ENCODE measurements at places on chromosomes 7 and 10. TPM values are rescaled to one million over a fixed set of nuclear protein-coding genes. Genes with fewer than 3 reads are reported as not detected.

GRCh38 chr7:2856388-2857169, 12.5 kb upstream of the GNA12 start:
- no peaks in the 10 kb centered on the region for H3K36me3 ChIP-seq
- peaks cover 20% of the 10 kb centered on the region for H3K4me1 ChIP-seq
- no peaks in the 10 kb centered on the region for H3K27me3 ChIP-seq
- H3K27ac ChIP-seq: no peak overlapping the region
- no peak overlapping the region for H3K4me3 ChIP-seq

GRCh38 chr7:113456533-113456932, 338.2 kb upstream of the SMIM30 start:
- no peak overlapping the region for H3K27ac ChIP-seq
- H3K4me3 ChIP-seq: no peak overlapping the region
- no peaks in the 10 kb centered on the region for H3K36me3 ChIP-seq
- no peaks in the 10 kb centered on the region for H3K4me1 ChIP-seq

- no peak for DNase-seq
- H3K27me3 ChIP-seq: no peaks in the 10 kb centered on the region
- no peak overlapping the region for H3K27ac ChIP-seq
- H3K36me3 ChIP-seq: peaks cover 15% of the 10 kb centered on the region
- no peak overlapping the region for H3K4me3 ChIP-seq
- peaks cover 20% of the 10 kb centered on the region for H3K4me1 ChIP-seq
Measured at GRCh38 chr7:2066251-2066919, 166.4 kb downstream of the MAD1L1 start.

Gene SLC13A1
- total RNA-seq: not detected

- no peak for DNase-seq
- H3K27ac ChIP-seq: no peak overlapping the region
- no peaks in the 10 kb centered on the region for H3K4me1 ChIP-seq
- no peaks in the 10 kb centered on the region for H3K36me3 ChIP-seq
- H3K27me3 ChIP-seq: no peaks in the 10 kb centered on the region
- H3K4me3 ChIP-seq: no peak overlapping the region
Measured at GRCh38 chr10:77605466-77605865, 32.1 kb downstream of the KCNMA1 start.

Gene SPACDR
- 0.28 TPM for total RNA-seq

Gene MGAM2
- total RNA-seq: not detected

DNA sequence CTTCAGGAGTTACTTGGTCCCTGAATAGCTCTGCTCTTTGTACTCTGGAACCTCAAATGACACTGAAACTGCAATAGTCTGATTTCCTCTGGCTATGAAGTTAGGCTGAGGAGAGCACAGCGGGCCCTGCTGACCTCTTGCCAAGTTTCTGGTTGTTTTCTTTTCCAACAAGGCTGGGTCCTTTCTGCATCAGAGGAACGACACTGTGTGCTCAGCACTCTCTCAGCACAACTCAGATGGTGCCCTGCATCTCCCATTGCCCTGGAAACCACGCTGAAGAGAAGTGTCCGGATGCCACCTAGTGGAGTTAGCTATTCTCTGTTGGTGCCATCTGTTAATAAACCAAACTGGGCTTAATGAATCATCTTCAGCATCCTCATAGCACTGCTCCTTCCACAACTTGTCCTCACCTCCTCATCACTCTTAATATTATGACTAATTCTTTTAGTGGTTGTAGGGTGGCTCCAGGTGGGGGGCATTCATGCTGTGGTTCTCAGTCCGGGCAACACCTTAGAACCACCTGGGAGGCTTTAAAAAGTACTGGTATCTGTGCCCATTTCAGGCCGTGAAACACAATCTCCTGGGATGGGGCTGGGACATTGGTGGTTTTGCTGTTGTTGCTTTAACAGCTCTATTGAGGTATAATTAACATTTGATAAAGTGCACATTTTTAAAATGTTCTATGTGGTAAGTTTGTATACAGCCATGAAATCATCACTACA, 8.2 kb upstream of the EFCAB10 start:
- H3K4me3 ChIP-seq: no peak overlapping the region
- no peak overlapping the region for H3K27ac ChIP-seq
- peaks cover 6% of the 10 kb centered on the region for H3K4me1 ChIP-seq
- H3K27me3 ChIP-seq: no peaks in the 10 kb centered on the region

GRCh38 chr10:86024281-86025041, 342.1 kb downstream of the GRID1 start:
- H3K27ac ChIP-seq: peak overlapping the region; percentile 23
- H3K27me3 ChIP-seq: no peaks in the 10 kb centered on the region
- no peak overlapping the region for H3K4me3 ChIP-seq
- H3K36me3 ChIP-seq: no peaks in the 10 kb centered on the region
- DNase-seq: peak; percentile 43
- H3K4me1 ChIP-seq: no peaks in the 10 kb centered on the region

DNA sequence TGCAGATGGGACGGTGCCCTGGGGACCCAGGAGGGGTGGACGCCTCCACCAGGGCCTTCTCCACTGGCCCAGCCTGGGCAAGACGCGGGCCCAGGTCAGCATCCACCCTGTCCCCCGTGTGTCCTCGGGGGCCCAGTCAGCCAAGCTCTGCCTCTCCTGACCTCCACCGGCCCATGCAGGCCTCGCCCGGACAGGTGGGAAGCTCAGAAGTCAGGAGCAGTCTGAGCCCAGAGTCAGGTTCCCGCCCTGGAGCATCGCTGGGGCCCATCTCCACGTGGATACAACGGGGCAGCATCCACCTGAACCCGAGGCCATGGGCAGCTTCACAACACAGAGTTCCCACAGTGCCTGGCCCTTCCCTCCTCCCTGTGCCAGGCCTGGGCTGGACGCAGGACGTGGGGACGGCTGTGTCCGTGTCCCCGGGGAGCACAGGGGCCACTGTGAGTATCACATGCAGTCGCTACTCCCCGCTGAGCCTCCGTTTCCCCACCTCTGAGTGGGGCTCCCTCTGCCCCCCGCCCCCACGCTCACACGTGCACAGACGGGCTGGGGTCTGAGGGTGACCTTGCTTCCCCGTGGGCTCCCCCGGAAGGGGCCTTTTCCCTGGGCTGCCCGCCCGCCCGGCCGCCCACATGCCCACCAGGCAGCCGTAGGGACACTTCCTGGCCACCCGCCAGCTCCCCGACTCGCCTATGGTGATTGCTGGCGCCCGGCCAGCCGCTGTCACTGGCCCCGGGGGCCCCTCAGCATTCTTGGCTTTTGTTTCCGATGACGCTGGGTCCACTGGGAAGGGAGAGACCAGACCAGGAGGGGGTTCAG, 64.3 kb downstream of the PDGFA start:
- H3K4me3 ChIP-seq: no peak overlapping the region
- peak; percentile 78 for DNase-seq
- H3K36me3 ChIP-seq: no peaks in the 10 kb centered on the region
- H3K27ac ChIP-seq: no peak overlapping the region
